Kidney (tissue), 22 donors: ENCODE measurements at places on chromosomes 6 and 20. TPM values are rescaled to one million over a fixed set of nuclear protein-coding genes. Genes with fewer than 3 reads are reported as not detected.

DNA sequence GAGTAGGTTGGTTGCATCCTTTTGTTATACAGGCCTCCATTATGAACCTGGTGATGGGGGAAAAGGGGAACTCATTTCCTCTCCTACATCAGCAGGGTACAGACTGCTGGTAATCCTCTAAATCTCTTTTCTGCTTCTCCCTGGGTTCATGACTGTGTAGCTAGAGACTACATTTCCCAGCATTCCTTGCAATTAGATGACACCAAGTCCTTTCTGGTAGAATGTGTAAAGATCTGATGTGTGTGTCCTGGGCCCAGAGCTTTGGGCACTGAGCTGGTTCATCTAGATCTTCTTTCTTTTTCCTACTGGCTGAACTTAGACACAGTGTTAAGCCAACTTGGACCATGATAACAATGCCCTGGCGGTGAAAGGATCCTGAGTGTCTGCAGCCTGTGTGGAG lies 104.7 kb upstream of the IFNGR1 start:
- no peaks in the 10 kb centered on the region for H3K4me1 ChIP-seq
- H3K27ac ChIP-seq: no peak overlapping the region
- DNase-seq: no peak
- no peak overlapping the region for H3K4me3 ChIP-seq
- no peaks in the 10 kb centered on the region for H3K36me3 ChIP-seq
- H3K27me3 ChIP-seq: no peaks in the 10 kb centered on the region

DNA sequence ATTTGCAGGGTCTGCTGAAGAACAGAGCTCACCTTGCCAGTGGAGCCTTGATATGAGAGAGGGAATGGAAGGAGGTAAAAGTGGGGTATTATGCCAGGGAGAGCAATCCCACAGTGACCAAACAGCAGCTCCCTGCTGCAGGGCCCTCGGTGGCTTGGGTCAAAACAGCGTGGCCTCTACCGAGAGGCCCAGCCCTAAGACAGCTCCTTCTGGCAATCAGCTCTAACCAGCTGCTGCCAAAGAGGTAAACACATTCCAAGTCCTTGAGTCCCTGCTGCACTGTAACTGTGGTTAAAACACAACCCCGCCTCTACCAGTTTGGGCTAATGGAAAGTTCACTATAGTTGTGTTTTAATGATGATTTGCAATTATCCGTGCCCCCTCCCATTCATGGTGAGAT lies 1.4 kb upstream of the DAAM2 start:
- no peak overlapping the region for H3K27ac ChIP-seq
- no peaks in the 10 kb centered on the region for H3K36me3 ChIP-seq
- no peaks in the 10 kb centered on the region for H3K27me3 ChIP-seq
- H3K4me3 ChIP-seq: no peak overlapping the region
- no peak for DNase-seq
- no peaks in the 10 kb centered on the region for H3K4me1 ChIP-seq

DNA sequence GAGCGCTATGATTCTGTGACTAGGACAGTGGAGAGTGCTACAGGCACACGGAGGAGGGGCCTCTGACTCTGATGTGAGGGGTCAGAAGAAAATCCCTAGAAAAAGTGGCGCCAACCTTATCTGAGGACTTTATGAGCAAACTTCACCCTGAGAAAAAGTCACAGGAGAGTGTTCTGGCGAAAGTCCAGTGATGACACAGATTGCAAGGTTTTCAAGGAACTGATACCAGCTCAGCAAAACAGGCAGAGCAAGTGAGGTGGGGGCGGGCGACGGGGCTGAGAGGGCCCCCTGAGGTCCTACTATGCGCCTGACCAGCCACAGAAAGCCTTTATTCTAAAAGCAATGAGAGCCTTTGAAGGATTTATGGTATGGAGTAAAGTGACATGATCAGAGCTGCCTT lies 73.3 kb downstream of the SLC22A23 start:
- no peak overlapping the region for H3K27ac ChIP-seq
- H3K27me3 ChIP-seq: no peaks in the 10 kb centered on the region
- H3K36me3 ChIP-seq: no peaks in the 10 kb centered on the region
- no peaks in the 10 kb centered on the region for H3K4me1 ChIP-seq
- no peak overlapping the region for H3K4me3 ChIP-seq

Gene MYCT1
- total RNA-seq: 14.2 TPM
